ENCODE measurements at places on chromosomes 13 and 19.
A peak's percentile ranks its signal among the peaks of the same experiment; 100 is the strongest.

DNA sequence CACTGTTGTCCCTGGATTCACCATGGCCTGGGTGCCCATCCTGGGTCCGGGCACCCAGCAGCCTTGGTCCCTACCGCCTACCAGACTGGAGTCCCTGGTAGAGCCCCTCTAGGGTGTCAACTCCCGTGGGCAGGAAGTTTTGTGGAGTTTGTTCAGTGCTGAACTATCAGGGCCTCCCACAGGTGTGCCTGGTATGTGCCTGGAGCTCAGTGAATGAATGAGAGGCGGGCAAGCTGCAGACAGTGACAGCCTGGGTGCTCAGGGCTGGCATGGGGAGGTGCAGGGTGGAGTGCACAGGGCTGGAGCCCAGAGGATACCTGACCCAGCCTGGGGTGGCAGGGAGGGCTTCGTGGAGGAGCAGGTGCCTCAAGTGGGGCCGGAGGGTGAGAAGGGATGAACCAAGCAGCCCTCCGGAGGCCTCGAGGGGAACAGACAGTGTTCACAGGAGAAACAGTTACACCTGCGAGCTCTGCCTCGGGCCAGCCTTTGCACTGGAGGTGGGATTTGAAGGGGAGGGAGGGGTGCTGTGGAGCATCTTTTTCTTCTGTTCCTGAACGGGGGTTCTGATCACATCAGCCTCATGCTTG lies 29.6 kb downstream of the PAK4 start:
- no peak for DNase-seq

GRCh38 chr19:16861011-16861410 lies 27.8 kb upstream of the F2RL3 start:
- no peak for DNase-seq

DNA sequence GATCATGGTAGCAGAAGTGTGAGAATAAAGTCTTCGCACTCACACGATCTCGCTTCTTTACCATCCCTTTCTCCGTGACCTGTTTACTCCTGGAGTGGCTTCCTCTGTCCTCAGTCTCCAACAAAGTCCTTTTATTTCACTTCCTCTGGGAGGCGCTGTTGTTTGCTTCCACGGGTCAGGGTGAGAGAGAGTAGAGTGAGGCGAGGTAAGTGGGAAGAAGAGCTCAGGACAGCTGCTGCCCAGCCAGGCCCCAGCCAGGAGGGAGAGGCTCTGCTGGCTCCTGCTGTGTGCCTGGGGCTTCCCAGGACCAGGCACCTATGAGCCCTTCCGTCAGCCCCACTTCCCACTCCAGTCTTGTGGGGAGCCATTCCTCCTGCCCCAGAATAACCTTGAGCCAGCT lies 242.1 kb downstream of the FGF9 start:
- DNase-seq, result no peak

DNA sequence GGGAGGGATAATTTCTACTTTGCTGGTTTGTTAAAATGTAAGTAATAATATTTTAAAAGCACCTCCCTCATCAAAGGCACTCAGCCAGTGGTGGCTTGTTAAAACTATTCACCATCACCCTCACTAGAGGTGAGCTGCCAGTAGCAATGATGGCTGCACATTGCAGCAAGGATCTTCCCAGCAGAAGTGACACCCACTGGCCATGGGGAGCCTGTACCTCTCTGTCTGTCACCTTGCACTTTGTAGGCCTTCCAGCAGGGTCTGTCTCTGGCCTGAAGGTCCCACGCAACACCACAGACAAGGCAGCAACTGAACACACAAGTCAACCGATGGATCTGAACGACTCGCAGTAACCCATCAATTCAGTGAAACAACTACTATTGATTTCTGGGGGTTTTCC lies 47.3 kb upstream of the C13orf42 start:
- DNase-seq, result no peak

GRCh38 chr19:48290771-48291488 lies 21.0 kb downstream of the ZNF114 start:
- peak; percentile 46 for DNase-seq

DNA sequence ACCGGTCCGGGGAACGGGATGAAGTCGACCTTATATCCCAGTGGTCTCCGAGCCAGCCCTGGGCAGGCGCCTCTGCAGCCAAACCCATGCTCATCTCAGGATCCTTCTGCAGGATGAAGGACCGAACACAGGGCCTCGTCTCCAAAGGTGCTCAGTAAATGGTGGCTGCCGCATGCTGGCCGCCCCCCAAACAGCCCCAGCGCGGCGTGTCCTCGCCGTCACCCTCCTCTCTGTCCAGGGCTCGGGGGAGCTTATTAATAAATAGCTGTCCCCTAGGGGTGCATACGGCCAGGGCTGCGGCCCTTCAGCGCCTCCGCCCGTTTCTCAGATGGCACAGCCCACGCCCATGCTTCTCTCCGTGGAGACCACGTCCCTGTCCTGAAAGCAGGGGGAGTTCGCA lies 32.6 kb upstream of the SPACA7 start:
- no peak for DNase-seq

Data from GM19239 (cell line).